RCC 7860 (cell line): ENCODE measurements at places on chromosomes 16 and 17.

GRCh38 chr17:17880577-17881196, 43.9 kb upstream of the SREBF1 start:
- DNase-seq = no peak

GRCh38 chr16:51222016-51222415, 70.9 kb upstream of the SALL1 start:
- DNase-seq = no peak

DNA sequence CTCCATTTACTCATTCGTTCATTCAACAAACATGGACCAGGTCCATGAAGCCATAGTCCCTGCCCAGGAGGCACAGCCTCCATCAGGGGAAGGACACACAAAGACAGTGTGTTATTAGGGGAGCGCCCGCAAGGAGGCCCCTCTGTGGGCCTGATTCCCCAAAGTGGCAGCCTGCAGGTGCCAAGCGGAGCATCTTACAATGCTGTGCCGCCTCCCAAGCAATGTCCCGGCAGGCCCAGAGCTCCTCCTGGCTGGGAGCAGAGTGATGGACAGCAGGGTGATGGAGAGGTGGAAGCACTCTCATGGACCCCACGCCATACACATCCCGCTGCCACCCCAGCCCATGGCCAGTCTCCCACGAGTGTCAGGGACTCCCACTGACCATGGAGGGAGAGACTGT, 25.8 kb downstream of the TRPV1 start:
- DNase-seq = no peak

GRCh38 chr16:10370096-10370726, 15.7 kb upstream of the ATF7IP2 start:
- no peak for DNase-seq

DNA sequence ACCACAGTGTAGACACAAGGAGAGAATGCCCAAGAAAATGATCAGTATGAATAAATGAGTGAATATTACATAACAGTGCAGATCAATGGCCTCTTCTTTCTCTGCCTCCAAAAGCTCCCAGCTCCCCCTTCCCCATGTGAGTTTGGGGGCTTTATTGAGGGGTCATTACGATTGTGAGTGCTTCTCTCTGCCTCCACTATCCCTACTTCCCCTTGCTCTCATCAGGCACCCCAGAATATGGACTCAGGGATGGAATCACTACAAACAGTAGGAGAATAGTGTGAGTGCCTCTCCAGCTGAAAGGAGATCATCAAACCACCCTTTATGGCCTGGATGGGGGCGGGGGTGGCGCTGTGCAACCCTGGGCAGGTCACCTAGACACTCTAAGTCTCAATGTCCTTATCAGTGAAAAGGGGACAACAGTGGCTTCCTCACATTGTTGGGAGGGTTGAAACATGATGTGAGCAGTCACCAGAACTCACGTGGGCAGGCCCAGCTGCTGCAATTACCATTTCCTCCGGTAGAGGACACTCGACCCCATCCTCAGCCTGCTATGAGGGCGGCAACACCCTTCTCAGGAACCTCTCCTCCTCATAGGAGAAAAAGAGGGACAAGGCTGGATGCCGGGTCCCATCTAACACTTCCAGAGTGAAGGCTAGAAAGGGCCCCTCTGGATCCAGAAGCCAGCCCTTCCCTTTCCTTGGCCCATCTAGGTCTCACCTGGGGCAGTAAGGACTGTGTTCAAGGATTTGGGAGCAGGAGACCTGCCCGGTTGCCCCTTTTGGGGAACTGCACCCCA, 2.1 kb upstream of the EPOP start:
- DNase-seq = peak; percentile 75

DNA sequence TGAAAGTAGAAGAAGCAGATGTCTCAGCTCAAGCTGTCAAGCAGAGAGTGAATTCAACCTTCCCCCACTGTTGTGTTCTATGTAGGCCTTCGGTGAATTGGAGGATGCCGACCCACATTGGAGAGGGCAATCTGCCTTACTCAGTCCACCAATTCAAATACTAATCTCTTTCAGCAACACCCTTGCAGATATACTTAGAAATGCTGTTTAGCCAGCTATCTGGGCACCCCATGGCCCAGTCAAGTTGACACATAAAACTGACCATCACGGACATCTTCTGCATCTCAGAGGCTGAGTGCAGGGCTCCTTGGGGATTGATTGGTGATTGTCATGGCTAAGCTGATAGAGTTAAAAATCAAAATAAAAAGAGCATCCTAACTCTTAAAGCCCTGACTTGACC, 58.3 kb downstream of the IRX3 start:
- DNase-seq = no peak

- no peak for DNase-seq
Observed at GRCh38 chr17:79473876-79474440, 136.9 kb downstream of the RBFOX3 start.

DNA sequence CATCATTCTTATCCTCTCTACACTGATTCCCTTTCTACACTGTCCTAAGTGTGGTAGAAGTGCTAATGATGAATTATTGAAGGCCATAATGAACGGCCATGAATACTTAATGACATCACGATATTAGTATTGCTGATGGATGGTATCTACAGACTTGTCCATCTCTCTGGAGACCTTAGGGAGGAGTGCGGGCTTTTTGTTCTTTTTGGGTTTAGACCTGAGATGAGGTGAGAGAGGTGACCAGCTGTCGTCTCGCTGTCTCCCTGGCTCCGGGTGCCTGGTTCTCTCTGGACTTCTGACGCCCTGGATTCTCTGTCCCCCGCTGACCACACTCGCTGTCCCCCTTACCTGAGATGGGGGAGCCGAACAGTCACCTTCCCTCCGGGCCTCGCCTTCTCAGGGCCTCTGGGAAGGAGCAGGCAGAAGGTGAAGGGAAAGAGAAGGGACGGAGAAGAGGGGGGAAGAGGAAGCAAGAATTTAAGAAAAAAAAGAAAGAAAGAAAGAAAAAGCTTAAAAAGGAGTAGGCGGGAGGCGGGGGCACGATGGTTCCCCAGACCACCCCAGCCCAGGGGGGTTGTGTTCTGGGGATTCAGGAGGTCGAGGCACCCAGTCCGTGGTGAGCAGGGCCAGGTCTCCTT, 17.1 kb downstream of the SGCA start:
- no peak for DNase-seq

DNA sequence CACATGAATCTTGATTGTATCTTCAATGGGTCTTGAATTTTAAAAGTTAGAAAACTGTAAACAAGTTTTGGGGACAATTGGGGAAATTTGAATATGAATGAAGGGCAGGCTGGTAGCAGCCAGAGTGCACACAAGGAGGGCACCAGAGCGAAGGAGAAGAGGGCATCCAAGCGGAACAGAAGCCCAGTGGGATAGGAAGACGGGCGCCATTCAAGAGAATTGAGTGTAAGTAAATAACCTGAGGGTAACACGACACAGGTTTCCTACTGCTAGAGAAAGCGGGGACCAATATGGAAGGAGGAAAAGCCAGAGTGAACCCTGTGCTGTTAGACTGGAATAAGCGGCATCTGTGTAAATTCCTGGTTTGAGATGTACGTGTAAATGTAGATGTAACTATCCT, 115.1 kb upstream of the CCL2 start:
- no peak for DNase-seq

- no peak for DNase-seq
Observed at GRCh38 chr16:69477546-69477945, 53.1 kb downstream of the CYB5B start.

DNA sequence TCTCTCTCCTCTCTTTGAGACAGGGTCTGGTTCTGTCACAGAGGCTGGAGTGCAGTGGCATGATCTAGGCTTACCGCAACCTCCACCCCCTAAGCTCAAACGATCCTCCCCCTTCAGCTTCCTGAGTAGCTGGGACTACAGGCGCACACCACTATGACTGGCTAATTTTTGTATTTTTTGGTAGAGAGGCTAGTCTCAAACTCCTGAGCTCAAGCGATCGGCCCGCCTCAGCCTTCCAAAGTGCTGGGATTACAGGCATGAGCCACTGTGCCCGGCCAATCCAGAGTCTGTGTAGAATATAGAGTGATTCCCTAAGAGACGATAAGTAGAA, 65.8 kb upstream of the RPH3AL start:
- no peak for DNase-seq

DNA sequence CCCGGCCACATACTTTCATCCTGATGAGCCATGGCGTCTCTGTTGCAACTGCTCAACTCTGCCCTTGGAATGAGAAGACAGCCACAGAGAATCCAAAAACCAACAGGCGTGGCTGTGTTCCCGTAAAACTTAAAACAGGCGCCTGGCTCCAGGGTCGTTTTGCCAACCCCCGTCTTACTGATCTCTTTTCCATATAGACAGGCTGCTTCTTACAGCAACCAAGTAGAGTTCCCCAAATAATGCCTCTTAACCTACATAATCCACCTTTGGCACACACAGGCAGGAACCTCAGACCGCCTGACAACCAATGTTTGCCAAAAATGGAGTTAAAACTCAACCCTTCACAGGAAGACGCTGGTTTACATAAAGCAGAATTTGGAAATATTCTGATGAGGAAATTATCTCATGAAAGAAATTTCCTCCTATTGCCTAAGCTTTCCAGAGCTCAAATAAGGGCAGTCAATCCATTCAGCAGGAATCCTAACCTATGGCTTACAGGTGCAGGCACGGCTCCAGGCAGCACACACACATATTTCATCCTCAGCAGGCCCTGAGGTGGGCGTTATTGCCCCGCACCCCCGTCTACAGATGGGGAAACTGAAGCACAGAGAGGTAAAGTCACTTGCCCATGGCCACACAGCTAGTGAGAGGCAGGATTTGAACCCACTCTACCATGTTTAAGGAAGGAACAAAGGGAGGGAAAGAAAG, 35.8 kb downstream of the LITAF start:
- DNase-seq = no peak

GRCh38 chr17:78892062-78892456, 10.9 kb downstream of the CEP295NL start:
- no peak for DNase-seq
